Left colon (tissue), 2 donors: ENCODE measurements at places on chromosomes 6 and 20. TPM values are rescaled to one million over a fixed set of nuclear protein-coding genes. Genes with fewer than 3 reads are reported as not detected.

Gene TTK
- 5.7 TPM for total RNA-seq

Gene CYP39A1
- total RNA-seq, result 2.9 TPM

Gene DEFB132
- total RNA-seq, result not detected

Gene SLC17A3
- total RNA-seq, result not detected

GRCh38 chr6:165701005-165701404, 38.0 kb upstream of the PDE10A start:
- no peak for DNase-seq

GRCh38 chr6:118739696-118740353, 88.4 kb upstream of the CEP85L start:
- no peak for DNase-seq
